ENCODE measurements at places on chromosomes 6 and 20.
A peak's percentile ranks its signal among the peaks of the same experiment; 100 is the strongest.

GRCh38 chr6:158018851-158019361, 37.2 kb downstream of the SYNJ2 start:
- no peak for DNase-seq

GRCh38 chr6:39330057-39330456, 7.6 kb upstream of the KCNK16 start:
- no peak for DNase-seq

DNA sequence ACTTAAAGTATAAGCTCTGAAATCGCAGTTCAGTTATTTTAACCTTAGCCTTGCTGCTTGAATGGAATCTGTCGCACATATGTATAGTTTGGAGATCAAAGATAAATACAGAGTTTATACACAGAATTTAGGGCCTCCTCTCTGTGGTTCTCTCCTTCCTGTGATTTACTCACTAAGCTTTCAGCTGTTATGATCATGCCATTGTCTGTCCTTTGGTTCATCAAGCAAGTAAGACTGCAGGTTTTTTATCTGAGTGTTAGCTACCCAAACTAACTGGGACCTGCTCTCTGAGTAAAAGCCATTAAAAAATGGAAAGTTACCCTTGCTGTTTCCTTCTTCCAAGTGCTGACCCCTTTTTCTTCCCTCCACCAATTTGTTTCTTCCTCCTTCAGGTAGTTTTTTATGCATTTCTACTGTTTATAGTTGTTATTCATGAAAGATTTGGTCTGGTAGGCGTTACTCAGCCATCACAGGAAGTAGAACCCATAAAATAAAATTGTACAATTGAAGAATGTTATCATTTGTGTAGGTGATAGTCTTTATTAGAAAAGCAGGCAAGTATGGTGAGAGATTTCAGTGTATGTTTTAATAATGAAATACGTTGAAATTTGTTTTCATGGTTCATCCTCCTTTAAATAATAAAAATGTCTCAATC, 33.7 kb upstream of the SUMO4 start:
- no peak for DNase-seq

DNA sequence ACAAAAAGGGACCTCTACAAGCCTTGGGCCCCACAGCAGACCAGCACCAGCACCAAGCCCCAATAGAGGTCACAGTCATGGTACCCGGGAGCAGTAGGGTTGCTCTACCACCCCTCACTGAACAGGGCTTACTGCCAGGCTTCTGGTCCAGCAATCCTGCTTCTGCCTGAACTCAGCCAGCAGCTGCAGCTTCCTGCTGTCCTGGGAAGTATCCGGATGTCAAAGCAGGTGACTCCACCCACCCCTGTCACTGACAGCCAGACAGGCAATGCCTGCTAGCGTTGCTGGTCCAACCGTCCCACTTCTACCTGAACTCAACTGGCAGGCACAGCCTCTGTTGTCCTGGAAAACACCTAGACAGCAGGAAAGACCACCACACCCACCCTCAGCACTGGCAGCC, 47.0 kb upstream of the PCSK2 start:
- no peak for DNase-seq

- DNase-seq, result no peak
These were observed 180.7 kb upstream of the UST start for GRCh38 chr6:148565930-148566663.

DNA sequence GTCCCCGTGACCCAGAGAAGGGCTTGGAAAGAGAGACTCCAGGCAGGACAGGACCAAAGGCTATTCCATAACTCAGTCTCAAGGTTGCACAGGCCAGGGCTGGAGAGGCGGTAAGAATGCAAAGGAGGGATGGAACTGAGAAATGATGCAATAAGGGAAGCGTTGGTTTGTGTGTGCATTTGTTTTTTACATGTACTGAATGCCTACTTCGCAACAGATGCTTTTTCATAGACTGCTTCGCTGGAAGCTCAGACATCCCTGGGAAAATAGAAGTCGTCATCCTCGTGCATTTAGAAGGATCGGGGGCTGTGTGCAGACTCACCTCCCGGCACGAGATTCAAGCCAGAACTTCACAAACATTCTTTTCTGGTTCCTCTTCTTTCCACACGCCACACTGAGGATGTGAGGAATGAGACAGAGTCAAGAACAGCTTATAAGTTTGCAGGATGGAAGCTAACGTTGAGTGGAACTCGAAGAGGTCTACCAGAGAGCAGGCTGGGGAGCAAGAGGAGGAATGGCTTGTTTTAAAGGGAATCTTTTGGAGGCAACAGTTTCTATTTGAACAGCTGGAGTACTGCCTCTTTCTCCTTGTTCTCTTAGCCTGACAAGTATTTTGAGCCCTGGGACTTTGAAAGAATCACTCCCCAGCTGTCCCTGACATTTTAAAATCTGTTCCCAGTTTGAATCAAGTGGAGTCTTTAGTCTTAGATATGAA, 19.3 kb upstream of the LY86 start:
- DNase-seq, result no peak

DNA sequence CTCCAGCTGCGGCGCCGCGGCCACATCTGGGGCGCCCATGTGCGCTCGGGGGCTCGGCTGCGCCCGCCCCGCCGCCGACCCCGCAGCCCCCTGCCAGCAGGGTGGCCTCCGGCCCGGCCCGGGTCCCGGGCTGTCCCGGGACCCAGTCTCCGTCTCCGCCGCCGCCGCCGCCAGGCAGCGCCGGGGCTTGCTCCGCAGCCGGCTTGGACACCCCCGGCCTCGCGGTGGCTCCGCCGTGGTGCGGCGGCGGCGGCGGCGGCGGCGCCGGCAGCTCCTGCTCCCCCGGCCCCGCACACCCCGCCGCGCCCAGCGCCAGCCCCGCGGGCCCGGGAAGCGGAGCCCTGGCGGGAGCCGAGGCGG, 219 bp downstream of the ISM1 start:
- no peak for DNase-seq

DNA sequence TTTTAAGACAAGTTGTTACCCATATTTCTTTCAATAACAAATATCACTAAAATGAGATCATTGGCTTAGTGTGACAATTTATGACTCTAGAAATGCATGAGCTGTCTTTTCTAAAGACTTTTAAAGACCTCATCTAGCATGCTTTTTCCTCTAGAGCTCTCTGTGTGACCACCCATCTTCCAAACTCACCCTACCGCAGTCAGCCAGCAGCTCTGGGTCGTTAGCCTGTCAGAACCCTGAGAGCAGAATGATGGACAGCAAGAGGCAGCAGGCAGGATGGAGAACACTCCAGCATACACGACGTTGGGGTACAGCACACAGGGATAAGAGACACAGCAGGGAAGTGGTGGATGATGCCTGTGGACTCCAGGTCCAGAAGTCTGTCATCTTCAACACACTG, 45.1 kb upstream of the TBX18 start:
- no peak for DNase-seq

- DNase-seq, result no peak
These were observed 31.0 kb upstream of the MRPS18A start for GRCh38 chr6:43718387-43719105.

GRCh38 chr20:25233016-25233772, 14.7 kb upstream of the PYGB start:
- peak; percentile 94 for DNase-seq
